NCI-H1105 treated with DMSO at 0.1 percent for 48 hours (cell line): ENCODE measurements at places on chromosomes 2 and 18.

GRCh38 chr18:25282282-25282681 is 69.7 kb downstream of the ZNF521 start:
- DNase-seq, result no peak

DNA sequence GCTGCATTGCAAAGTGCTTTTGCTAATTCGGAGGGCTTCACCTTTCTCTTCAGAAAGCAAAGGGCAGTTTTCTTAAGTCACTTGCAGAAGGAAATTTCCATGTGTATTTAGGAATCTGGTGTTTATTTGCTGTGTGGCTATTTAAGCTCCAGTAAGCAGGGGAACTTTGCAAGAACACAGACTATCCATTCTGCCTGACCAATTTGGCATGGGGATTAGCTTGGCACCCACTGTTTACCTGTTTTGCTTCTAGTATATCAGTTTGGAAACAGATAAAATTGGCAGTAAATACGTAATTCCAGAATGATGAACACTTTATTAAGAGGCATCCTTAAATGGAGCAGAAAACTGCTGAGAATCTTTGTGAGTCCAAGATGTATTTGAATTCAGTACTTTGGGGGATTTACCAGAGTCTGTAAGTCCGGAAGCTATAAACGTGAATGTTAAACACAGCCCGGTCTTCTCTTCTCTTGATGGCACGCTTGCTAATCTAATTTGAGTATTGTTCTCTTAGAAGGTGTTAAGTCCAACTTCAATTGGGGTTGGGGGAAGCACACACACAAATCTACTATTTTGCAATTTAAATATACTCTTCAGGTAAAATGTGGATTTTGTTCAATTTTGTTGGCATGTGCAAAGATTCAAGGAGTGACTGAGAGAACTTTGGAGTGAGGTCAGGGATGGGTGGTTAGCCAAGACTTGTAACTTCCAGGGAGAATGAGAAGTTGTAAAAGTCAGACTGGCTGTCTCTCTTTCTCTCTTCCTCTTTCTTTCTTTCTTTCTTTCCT is 650 bp downstream of the ACKR3 start:
- no peak for DNase-seq

DNA sequence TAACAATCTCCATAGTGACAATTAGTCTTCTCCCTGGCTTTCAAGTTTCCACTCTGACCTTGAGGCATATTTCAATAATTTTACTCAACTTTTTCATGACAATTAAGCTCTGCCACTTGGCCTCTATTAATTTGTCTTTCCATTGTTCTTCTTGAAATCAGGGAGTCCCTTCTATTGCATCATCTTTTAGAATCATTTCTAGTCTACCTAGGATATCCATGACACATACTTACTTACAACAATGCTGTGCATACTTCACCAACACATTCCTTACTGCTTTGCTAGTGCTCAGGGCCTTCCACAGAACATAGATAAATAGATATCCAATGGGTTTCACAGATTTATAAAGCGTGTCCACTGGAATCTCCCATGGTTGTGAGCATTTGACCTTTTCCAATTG is 331.5 kb upstream of the LRP1B start:
- no peak for DNase-seq

- DNase-seq, result no peak
Observed at GRCh38 chr2:239128706-239129105, 272.1 kb downstream of the HDAC4 start.

DNA sequence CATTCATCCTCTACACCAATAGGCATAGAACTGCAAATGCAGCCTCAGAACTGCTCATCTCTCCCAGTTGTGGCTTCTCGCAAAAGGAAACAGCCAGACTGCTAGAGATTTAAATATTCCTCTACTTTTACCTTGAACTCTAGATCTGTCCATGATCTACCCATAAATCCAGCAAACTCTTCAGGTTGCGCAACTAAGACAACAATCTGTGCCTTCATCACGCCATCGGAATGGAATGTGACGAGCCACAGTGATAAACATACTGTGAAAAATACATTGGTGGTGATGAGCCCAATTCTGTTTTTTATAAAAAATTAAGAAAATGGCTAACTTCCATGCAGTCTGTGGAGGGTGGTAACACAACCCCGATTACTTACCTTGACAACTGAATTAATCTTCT is 626.7 kb downstream of the LRRTM4 start:
- DNase-seq, result no peak
